ENCODE measurements at places on chromosomes 13 and 19.

GRCh38 chr13:26095846-26096610, 44.2 kb upstream of the SHISA2 start:
- DNase-seq = no peak

- no peak for DNase-seq
Observed at GRCh38 chr13:106961651-106962050, 393.7 kb upstream of the ARGLU1 start.

GRCh38 chr19:10424011-10424637, 3.8 kb downstream of the PDE4A start:
- peak; percentile 53 for DNase-seq

- no peak for DNase-seq
Observed at GRCh38 chr13:21020176-21020575, 41.2 kb downstream of the LATS2 start.

DNA sequence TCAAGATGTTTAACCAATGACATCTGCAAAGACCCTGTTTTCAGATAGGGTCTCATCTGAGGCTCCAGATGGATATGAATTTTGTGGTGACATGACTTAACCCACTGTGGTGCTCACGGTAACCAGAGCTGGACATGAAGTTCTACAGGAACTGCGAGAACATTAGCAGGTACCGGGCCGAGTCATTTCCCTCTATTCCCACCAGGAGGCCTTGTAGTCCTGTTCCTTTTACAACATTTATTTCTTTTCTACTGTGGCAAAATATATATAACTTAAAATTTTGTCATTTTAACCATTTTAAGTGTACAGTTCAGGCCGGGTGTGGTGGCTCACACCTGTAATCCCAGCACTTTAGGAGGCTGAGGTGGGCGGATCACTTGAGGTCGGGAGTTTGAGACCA, 7.6 kb upstream of the TSPAN16 start:
- no peak for DNase-seq

DNA sequence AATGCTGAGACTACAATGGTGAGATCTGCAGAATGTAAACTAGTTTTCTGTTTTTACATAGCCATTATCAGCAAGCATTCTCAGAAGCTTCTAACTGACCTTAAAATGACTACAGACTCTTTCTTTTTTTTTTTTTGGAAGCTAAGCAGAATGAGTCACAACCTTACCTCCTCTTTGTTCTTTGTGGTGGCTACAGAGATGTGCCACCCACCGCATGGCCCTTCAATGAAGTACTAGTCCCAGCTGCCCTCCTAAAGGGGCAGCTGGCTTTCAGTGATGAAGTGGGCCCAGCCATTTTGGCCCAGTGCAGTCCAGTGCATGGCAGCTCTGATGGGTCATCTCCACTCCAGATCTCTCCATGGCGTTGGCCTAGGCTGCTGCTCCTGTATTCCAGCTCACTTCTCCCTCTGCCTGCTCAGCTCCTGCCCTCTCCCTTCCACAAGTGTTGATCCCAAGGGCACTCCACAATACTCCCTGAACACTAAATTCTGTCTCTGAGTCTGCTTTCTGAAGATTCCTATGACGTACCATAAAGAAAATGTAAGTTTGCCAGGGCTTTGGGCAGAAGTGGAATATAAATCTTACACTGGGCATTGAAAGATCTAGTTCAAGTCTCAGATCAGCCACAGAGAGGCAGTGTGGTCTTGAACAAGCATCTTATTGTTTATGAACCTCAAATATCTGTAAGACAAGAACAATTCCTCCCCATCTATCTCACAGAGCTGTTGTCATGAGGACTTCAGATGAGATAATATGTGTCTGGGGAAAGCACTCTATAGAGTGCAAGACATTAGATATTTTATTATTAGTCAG, 85.6 kb downstream of the RXFP2 start:
- DNase-seq = no peak

DNA sequence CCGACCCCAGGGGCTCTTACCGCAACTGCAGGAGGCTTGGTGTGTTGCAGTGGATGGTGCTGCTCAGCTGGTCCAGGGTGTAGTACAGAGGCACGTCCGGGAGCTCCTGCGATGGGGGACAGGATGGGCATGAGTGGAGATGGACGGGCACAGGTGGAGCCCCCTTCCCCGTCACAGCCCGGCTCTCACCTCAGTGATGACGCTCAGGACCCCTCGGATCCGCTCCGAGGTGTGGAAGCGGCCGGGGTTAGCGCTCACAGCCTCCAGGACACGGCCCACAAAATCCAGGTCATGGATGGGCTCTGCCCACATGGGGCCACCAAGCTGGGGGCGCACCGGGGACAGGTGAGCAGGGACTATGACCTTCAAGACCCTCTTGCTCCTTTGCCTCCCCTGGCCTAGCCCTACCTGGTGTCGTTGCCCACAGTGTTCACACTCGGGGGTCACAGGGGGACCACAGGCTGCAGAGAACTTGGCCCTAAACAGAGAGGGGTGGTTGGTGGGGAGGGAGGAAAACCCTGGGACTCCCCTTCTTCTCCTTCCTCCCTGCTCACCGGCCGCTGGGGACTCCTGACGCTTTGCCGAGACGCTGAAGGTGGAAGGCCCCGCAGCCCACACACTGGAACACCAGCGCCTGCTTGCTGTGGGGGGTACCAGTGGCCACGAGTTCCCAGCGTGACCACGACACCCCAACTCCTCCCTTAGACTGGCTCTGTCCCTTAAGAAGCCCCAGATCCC, 6.9 kb upstream of the LYL1 start:
- no peak for DNase-seq

GRCh38 chr19:29001597-29002245, 211.2 kb downstream of the UQCRFS1 start:
- no peak for DNase-seq

DNA sequence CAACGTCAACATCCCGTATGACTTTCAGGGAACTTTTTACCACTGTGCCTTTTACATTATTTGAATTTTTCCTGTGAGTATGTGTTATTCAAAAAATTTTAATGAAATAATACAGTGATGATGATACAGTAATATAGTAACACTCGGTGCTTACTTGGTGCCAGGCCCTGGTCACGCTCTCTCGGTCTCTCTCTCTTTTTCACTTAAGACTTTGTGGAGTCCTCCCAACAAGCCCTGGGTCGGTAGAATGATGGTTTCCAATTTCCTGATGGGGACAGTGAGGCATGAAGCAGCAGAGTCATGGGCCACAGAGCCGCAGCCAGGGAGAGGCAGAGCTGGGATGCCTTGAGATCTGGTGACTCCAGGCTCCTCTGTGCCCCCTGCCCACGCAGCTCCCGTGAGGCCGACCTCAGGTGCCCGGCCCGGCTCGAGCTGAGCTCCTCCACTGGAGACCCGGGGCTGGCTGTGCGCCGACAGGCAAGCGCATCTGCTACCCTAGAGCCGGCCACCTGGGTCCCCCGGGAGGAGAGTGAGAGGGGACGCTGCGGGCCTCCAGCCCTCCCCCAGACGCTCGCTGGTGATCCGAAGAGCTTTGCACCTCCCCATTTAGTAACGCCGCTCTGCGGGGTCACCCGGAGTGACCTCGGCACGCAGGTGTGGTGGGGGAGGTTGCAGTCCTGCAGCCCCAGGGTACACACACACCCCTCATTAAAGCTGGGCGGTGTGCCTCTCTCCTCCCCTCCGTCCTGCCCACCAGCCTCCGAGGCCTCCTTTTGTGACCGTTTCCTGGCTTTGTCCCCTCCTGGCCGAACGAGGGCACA, 4.4 kb upstream of the SBK3 start:
- DNase-seq = no peak

DNA sequence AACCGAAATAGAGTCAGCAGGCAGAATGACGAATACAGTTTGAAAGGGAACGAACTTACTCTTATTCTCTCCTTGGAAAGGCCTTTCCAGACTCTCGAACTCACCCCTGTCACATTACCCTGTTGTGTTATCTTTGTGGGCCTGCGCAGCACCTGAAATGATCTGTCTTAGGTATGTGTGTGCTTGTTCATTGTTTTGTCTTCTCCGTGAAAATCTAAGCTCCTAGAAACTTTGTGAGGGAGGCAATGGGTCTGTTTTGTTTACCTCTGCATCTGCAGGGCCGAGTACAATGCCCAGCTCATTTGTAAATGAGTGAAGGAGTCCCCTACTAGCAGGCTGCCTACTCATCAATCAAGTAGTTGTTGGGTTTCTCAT, 19.6 kb downstream of the HMGB1 start:
- DNase-seq = no peak

- DNase-seq = no peak
Observed at GRCh38 chr13:100645382-100645781, 29.2 kb downstream of the TMTC4 start.

DNA sequence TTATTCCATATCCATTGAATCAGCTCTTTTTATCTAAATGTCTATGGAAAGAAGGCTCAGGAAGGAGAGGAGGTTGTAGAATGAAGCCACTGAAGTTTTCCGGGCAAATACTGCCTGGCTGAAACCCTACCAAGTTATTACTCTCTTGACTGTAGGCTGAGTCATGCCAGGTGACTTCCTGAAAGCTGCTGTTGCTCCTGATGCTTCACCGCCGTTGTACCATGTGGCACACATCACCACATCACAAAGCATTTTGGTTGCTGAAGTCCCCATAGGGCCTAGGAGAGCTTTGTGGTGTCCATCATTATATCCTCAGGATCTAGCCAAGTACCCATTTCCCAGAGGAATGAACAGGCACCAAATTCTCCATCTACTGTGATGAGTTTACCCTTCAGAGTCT, 11.1 kb upstream of the TDRD12 start:
- no peak for DNase-seq

DNA sequence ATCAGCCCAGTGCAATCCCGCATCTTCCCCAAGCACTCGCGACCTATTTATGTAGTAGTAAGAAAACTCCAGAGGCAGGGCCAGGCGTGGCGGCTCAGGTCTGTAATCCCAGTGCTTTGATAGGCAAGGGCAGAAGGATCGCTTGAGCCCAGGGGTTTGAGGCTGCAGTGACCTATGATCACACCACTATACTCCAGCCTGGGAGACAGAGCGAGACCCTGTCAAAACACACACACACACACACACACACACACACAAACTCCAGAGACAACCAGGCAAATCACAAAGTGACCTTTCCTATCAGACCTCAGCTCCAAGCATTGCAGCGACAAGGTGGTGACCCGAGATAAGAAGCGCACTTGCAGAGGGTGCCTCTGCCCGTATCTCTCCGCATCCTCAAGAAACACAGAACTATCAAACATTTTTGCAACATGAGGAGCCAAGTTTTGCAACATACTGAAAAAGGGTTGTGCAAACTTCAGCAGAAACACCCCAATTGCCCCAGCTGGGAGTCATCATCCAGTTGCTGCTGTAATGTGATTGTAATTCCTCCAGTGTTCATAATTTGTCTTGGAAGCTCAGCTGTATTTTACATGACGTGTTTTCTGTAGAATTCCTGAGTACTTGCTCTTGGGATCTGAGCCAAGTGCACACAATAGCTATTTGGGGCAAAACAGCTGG, 8.7 kb upstream of the KLF2 start:
- no peak for DNase-seq

DNA sequence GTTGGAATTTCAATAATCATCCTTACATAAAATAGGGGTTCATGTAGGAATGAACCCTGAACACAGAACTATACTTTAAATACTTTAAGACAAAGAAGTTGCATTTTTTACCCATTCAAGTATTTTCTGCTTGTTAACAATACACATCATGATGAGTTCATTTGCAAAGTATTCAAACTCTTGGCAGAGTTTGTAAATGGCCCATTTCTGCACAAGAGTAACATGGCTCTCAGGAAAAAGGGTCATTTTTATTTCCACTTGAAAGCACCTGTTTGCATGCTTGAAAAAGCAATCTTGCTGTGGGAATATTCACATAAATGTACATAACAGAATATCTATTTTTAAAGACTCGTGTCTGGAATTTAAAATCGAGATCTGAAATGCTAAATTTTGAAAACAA, 18.1 kb downstream of the ESD start:
- DNase-seq = no peak

GRCh38 chr19:51083181-51083580, 494 bp upstream of the KLK14 start:
- DNase-seq = no peak

DNA sequence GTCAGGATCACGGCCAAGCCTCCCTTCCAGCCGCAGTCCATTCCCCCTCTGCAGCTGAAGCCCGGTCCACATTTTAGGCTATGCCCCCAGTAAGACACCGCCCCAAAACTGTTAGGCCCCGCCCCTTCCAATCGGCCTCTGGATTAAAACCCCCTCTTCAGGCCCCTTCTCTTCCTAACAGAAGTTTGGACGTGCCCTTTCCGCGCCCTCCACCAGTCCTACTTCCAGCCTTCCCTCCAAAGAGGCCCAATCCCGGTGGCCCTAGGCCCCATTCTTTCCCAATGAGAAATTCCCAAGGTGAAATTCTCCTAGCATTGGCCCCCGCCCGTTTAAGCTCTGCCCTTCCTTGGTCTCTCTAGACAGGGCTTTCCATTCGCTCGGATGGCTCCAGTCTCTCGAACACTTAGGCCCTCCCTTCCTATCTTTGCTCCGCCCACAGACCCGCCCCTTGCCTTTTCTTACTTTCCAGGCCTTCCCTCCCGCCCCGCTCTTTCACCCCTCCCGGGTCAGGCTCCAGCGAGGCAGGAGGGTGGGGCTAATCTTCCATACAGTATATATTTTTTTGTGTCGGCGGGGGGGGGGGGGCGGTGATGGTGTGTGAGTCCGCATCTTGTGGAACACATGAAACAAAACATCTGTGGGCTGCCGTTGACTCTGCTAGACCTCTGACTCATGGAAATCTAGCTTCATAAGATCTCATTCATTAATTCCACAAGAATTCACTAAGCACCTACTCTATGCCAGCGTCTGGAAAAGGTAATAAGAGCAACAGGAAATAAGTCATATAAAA, 13.6 kb downstream of the LTBP4 start:
- DNase-seq = peak; percentile 55

GRCh38 chr13:111792956-111793355, 274.0 kb upstream of the SOX1 start:
- DNase-seq = no peak

GRCh38 chr13:22114630-22115311, 443.9 kb downstream of the FGF9 start:
- no peak for DNase-seq

DNA sequence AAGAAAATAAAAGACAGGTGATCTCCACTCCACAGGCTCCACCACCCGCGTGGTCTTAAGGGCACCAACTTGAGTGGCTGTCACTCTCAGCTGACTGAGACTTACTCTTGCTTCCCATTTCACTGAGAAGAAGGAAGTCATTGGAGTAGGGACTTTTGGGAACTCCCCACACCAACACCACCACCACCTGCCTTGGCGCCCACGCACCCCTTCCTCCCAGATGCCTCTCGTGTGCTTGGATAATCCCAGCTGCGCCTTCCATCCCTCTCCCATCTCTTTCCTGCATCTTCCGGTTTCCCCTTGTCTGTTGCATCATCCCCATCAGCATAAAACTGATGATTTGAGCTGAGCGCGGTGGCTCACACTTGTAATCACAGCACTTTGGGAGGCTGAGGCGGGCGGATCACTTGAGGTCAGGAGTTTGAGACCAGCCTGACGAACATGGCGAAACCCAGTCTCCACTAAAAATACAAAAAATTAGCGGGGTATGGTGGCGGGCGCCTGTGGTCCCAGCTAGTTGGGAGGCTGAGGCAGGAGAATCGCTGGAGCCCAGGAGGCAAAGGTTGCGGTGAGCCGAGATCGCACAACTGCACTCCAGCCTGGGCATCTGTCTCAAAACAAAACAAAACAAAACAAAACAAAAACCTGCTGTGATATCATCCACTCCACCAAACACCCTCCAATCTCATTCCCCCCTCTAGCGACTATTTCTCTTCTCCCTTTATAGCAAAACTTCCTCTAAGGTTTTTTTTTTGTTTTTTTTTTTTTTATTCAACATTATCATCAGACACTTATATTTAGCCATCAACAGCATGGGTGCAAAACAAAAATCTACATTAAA, 25.5 kb downstream of the AP2S1 start:
- DNase-seq = no peak

All from activated T-helper 1 cell treated with Interleukin-2 at 50 U/mL for 16 hours (primary cell).